ENCODE measurements at places on chromosomes 1 and 21. TPM values are rescaled to one million over a fixed set of nuclear protein-coding genes. Genes with fewer than 3 reads are reported as not detected.

- no peaks in the 10 kb centered on the region for H3K27me3 ChIP-seq
- H3K36me3 ChIP-seq, result no peaks in the 10 kb centered on the region
- H3K27ac ChIP-seq, result no peak overlapping the region
- no peak overlapping the region for H3K4me3 ChIP-seq
- H3K4me1 ChIP-seq, result no peaks in the 10 kb centered on the region
- DNase-seq, result no peak
Measured at GRCh38 chr1:64087768-64088167, 115.7 kb upstream of the UBE2U start.

CFHR5 gene
- total RNA-seq, result not detected

DNA sequence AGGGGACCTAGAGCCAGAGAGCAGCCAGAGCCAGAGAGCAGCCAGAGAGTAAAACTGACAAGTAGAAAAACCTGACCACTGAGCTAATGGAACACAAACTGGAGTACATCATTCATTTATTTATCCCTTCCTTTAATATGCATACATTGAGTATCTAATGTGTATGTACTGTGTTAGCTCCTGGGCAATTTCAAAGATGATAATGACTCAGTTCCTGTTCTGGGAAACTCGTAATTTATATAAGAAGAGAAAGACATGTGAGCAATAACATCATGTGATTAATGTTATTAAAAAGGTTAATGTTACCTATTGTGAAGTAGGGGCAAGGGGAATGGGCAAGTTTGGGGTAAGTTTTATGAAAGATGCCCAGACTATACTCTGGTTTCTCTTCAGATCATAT is 199.9 kb downstream of the TNR start:
- DNase-seq, result no peak
- H3K4me3 ChIP-seq, result no peak overlapping the region
- H3K27ac ChIP-seq, result no peak overlapping the region
- no peaks in the 10 kb centered on the region for H3K4me1 ChIP-seq

CFHR2 gene
- total RNA-seq, result not detected

TYW3 gene
- 15.8 TPM for total RNA-seq

Measured in upper lobe of left lung (tissue), 6 donors.